ENCODE measurements at places on chromosomes 16 and 17.

- no peak for DNase-seq
These were observed 133.8 kb upstream of the PLCG2 start for GRCh38 chr16:81645266-81645694.

DNA sequence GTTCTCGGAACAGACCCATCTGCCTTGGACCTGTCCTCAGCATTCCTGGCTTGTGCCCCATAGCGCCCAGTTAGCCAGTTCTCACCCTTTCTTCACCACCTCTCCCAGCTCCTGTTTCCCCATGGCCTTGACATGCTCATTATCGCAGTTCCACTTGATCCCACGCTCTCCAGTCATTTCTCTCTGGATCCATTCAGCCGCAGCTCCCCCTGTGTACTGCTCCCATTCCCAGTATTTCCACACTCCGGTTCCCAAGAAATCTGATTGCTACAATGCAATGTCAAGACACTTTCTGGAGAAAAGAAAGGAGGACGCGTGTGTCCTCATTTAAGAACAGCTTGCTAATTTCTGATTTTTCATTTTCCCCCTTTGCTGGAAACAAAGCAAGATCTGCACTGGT is 55.4 kb downstream of the TMEM186 start:
- no peak for DNase-seq

GRCh38 chr17:76714822-76715495 is 4.2 kb upstream of the MXRA7 start:
- no peak for DNase-seq

DNA sequence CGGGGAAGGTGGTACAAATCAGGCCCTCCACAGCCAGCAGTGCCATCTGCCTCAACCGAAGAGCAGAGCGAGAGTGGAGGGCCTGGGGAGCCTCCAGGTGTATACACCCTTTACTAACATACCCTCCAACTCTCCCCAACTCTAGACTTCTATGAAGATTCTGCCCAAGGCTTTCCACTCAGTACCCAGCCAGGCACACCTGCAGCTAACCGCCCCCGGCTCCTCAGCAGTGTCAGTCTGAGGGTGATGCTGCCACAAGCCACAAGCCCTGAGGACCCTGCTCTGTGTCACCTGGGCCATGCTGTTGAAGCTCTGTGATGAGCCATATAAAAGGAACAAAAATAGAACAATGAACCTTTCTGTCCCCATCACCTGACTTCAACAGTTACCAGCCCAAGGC is 3.8 kb downstream of the CENPV start:
- DNase-seq = no peak

DNA sequence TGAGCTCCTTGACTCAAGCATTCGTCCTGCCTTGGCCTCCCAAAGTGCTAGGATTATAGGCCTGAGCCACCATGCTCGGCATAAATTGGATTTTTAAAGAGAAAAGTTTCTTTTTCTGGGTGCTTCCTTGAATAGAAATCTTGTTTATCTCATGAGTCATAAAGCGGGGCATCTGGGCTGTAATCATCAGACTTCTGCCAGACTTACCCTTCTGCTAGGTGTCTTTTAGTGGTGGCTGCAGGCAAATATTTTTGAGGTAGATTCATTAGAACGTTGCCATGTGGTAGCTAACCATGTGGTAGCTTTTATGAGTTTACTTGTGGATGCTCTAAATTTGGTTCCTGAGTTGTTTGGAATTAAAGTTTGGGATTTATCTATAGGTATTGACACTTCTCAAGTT is 13.4 kb downstream of the PGS1 start:
- no peak for DNase-seq

DNA sequence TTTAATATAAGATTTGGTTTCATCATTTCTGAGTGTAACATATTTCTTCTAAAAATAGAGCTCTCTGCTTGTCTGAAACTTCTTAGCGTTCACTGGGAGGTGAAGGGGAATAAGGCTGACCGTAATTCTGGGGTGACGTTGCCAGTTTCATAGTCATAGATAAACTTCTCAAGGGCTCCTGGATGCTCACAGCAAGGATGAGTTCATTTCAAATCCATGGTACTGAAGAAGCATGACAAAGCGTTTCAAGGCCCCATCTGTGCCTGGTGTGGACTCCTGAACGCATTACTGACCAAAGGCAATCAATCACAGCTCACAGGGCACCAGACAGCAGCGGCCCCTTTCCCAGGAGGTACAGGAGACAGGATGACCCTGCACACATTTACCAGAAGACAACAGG is 12.0 kb upstream of the EVPL start:
- DNase-seq = no peak

DNA sequence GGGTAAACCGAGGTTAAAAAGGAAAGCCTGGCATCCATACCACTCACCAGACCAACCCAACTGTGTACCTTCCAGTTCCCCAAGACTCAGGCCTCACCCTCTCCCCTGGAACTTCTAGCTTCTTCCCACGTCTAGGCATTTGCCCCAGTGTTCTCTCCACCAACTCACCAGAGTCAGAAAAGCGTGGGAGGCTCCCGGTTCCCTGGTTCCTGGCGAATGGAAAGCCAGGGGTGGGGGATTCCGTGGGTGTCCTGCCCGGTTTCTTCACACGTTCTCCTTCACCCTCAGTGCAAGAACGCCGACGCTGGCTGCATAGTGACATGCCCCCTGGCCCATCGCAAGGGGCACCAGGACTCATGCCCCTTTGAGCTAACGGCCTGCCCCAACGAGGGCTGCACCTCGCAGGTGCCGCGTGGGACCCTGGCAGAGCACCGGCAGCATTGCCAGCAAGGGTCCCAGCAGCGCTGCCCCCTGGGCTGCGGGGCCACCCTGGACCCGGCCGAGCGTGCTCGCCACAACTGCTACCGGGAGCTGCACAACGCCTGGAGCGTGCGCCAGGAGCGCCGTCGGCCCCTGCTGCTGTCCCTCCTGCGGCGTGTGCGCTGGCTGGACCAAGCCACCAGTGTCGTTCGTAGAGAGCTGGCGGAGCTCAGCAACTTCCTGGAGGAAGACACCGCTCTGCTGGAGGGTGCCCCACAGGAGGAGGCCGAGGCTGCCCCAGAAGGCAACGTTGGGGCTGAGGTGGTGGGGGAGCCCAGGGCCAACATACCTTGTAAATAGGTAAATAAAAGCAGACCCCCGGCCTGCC is 1.7 kb downstream of the RNF151 start:
- DNase-seq = no peak

GRCh38 chr17:13582776-13583547 is 18.8 kb downstream of the HS3ST3A1 start:
- DNase-seq = peak; percentile 79

GRCh38 chr17:67659028-67659427 is 58.7 kb upstream of the NOL11 start:
- no peak for DNase-seq

- no peak for DNase-seq
These were observed 26.1 kb upstream of the CBFA2T3 start for GRCh38 chr16:89002851-89003830.

DNA sequence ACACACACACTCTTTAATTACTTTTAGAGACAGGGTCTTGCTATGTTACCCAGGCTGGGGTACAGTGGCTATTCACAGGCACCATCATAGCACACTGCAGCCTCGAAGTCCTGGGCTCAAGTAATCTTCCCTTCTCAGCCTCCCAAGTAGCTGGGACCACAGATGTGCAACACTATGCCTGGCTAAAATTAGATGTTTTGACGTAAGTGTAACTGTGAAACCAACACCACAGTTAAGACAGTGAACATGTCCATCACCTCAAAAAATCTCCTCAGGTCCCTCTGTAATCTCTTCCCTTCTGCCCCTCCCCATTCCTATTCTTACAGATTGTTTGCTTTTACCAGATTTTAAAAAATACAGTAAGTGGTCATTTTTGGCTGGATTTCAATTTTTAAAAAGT is 66.7 kb downstream of the RPGRIP1L start:
- no peak for DNase-seq

- DNase-seq = no peak
These were observed 11.0 kb upstream of the HAS3 start for GRCh38 chr16:69094501-69094900.

DNA sequence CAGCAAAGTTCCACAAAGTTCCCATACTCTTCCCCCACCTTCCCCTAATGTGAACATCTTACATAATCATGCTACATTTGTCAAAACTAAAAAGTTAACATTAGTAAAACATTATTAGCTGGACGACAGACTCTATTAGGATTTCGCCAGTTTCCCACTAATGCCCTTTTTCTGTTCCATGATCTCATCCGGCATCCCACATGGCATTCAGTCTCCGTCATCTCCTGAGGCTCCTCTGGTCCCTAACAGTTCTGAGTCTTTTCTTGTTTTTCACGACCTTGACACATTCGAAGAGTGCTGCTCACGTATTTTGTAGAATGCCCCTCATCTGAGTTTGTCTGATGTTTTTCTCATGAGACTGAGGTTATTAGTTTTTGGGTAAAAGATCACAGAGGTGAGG is 8.8 kb upstream of the MPRIP start:
- DNase-seq = no peak

DNA sequence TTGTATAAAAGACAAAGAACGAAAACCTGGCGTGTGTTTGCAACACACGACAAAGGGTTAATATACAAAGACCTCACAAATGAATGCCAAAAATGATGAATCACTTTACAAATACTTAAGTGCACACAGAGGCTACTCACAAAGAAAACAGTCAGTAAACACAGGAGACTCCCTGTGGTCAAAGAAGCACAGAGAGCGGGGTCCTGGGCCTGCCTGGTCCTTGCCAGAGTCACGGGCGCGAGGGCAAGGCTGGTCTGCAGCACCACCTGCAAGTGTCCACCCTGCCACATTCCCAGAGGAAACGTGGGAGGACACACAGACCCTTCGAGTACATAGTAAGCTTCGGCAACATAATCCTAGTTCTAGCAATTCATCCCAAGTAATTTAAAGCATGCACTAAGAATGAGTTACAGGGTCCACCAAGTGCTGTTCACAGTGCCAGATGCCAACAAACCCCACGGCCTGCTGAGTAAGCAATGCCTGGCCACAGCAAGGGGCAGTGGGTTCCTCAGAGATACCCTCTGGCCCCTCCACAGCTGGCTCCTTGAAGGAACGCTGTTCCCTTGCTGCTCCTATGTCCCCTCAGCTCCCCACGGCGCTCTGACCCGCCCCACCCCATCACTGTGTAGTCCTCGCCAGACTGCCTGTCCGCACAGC is 24.6 kb upstream of the FAAP100 start:
- no peak for DNase-seq

DNA sequence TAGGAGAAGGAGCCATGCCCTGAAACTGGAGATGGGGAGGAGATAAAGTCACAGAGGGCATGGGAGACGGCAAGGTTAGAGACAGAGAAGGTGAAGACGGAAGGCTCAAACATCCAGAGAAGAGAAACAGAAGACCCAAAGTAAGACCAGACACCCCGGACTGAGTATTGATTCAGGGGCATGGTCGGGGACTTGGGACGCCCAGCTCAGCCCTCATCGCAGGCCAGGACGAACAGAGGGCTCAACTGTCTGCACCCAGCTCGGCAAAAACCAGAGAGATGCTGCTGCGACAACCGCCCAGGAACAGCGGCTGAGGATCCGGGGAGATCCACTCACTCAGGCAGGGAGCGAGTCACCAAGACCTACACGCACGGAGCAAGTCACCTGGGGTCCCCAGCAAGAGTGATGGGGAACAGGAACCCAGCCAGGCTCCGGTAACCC is 999 bp downstream of the XYLT1 start:
- no peak for DNase-seq

DNA sequence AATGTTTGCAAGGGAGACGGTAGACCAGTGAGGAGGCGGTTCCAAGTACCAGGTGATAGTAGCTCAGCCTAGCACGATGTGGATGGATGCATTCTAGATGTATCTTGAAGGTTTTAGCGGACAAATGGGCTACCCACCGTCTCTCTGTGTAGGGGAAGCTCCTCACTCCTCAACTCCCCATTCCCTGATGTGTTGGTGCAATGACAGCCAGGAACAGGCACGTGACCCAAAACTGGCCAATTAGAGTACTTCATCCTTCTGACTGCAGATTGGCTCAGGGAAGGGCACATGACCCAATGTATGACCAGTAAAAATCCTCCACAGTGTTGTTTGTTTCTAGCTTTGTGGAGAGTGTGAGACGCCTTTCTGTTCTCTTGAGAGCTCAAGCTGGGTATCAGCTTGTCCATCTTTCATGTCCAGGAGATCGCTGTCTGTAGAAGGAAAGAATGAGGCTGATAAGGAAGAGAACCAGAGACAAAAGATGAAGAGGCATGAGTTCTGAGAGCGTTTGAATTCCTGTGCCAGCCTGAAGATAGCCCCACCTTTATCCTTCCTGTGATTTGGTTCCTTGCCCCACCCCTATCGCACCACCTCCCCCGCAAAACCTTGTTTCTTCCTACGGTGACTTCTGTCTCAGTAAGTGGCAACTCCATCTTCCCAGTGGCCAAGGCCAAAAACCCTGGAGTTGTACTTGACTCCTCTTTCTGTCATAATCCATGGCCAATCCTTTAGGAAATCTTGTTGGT is 2.3 kb upstream of the BORCS6 start:
- peak; percentile 71 for DNase-seq

DNA sequence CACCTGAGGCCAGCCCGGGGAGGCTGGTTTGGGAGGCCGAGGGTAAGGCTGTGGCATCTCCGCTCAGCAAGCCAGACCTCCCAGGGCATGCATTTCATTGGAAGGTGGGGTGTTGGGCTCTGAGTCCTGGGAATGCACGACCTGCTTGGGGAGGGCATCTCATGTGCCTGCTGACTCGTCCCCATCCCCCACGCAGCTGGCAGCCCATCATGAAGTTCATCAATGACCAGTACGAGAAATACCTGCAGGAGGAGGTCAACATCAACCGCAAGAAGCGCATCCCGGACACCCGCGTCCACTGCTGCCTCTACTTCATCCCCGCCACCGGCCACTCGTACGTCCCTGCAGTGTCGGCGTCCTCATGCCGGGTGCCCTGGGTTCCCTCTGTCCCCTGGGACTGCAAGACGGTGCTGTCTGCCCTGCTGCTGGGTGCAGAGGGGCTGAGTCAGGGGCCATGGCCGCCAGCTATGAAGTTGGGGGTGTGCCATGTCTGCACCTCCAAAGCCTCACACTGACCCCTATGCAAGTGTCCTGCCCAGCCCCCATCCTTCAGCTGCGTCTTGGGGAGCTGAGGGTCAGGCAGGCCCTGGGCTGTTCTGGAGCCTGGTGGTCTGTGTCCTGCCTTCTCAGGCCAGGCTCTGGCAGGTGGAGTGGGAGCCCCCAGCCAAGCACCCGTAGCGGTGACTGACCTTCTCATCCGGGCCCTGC is 347.9 kb downstream of the SEC14L1 start:
- no peak for DNase-seq

DNA sequence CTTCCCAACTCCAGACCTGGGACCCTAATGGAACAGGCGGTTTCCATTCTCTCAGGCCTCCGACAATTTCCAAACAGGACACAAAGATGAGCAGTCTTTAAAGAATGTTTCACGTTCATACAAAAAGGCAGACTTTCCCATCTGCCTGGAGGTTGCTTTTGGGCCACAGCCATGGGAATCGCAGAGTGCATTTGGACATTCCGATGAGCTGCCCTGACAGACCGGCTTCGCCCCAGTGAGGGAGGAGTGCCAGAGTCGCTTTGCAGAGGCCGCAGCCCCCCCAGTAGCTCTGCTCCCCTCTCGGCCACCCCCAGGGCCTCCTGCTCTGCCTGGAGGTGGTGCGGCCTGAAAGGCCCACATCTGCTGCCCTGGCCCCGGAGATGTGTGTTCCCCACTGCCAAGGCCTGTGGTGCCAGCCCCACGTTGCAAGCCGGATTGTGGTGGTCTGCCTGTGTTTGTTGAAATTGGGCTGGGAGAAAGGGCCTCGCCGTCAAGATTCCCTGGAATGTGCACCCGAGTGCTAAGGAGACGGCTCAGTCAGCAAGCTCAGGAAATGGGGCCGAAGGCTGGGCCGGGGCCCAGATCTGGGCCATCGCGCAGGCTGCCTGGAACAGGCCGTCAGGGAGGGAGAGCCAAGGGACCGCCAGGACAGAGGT is 89.8 kb downstream of the C16orf95 start:
- peak; percentile 71 for DNase-seq

GRCh38 chr17:58527949-58528348 is 13.5 kb upstream of the MTMR4 start:
- no peak for DNase-seq
